Muscle of leg (tissue), 16 donors: ENCODE measurements at places on chromosomes 6 and 20. TPM values are rescaled to one million over a fixed set of nuclear protein-coding genes. Genes with fewer than 3 reads are reported as not detected.
A peak's percentile ranks its signal among the peaks of the same experiment; 100 is the strongest.

Gene C2
- 3.7 TPM for total RNA-seq

Gene RNF144B
- 7.1 TPM for total RNA-seq

Gene ADRM1
- 62.2 TPM for total RNA-seq

DNA sequence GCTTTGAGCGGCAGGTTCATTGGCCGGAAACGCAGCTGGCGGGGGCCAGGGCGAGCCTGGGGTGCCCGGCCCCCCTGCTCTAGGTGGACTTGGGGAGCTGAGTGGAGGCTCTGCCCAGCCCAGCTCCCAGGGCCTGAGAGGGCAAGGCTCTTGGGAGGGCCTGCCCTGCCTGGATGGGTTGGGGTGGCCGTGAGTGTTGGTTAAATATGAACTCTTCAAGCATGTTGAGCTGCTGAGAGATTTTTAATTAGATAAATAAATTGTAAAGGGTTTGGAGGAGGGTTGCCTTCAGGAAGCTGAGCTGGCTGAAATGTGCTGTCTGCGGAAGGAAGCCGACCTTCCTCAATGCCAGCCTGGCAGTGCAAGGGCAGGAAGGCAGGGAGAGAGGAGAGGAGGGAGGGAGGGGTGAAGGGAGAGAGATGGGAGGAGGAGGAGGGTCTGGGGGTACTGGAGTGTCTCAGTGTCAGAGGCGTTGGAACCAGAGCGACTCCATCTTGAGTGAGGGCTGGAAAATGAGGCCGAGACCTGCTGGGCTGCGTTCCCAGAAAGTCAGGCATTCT lies 39.4 kb upstream of the PMEPA1 start:
- peak overlapping the region; percentile 82 for H3K27ac ChIP-seq
- H3K4me3 ChIP-seq = no peak overlapping the region
- H3K27me3 ChIP-seq = peaks cover 9% of the 10 kb centered on the region
- H3K36me3 ChIP-seq = no peaks in the 10 kb centered on the region
- DNase-seq = peak; percentile 54
- H3K4me1 ChIP-seq = peaks cover 39% of the 10 kb centered on the region

GRCh38 chr6:72740135-72740534 lies 118.3 kb downstream of the KCNQ5 start:
- no peak overlapping the region for H3K4me3 ChIP-seq
- DNase-seq = no peak
- H3K4me1 ChIP-seq = no peaks in the 10 kb centered on the region
- no peaks in the 10 kb centered on the region for H3K27me3 ChIP-seq

DNA sequence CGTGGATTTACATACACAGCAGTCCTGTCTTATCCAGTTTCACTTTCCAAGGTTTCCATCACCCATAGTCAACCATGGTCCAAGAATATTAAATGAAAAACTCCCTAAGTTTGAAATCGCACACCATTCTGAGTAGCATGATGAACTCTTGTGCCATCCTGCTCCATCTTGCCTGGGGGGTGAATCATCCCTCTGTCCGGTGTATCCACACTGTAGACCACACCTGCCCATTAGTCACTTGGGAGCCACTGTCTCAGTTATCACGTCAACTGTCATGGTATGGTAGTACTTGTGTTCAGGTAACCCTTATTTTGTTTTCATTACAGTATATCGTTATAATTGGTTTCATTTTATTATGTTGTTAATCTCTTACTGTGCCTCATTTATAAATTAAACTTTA lies 38.5 kb downstream of the PTGIS start:
- H3K36me3 ChIP-seq = peaks cover 32% of the 10 kb centered on the region
- DNase-seq = no peak
- H3K27me3 ChIP-seq = no peaks in the 10 kb centered on the region
- no peaks in the 10 kb centered on the region for H3K4me1 ChIP-seq
- H3K27ac ChIP-seq = no peak overlapping the region

Gene NTSR1
- total RNA-seq = 0.04 TPM

- no peaks in the 10 kb centered on the region for H3K4me1 ChIP-seq
- no peak overlapping the region for H3K27ac ChIP-seq
- no peak overlapping the region for H3K4me3 ChIP-seq
- H3K36me3 ChIP-seq = no peaks in the 10 kb centered on the region
Observed at GRCh38 chr20:9615766-9616454, 101.5 kb downstream of the LAMP5 start.

Gene MMP24OS
- total RNA-seq = 8.8 TPM

- H3K4me1 ChIP-seq = no peaks in the 10 kb centered on the region
- H3K4me3 ChIP-seq = no peak overlapping the region
- no peaks in the 10 kb centered on the region for H3K27me3 ChIP-seq
- peaks cover 54% of the 10 kb centered on the region for H3K36me3 ChIP-seq
Observed at GRCh38 chr20:47232518-47232917, 124.0 kb downstream of the ZMYND8 start.

GRCh38 chr20:38217791-38218565 lies 42.6 kb downstream of the KIAA1755 start:
- no peak overlapping the region for H3K4me3 ChIP-seq
- H3K27me3 ChIP-seq = no peaks in the 10 kb centered on the region
- no peaks in the 10 kb centered on the region for H3K36me3 ChIP-seq
- DNase-seq = no peak

Gene SAPCD1
- total RNA-seq = 2.7 TPM

GRCh38 chr6:125302840-125303511 lies 1.2 kb upstream of the HDDC2 start:
- no peak overlapping the region for H3K4me3 ChIP-seq
- no peaks in the 10 kb centered on the region for H3K27me3 ChIP-seq
- peaks cover 15% of the 10 kb centered on the region for H3K36me3 ChIP-seq
- H3K4me1 ChIP-seq = peaks cover 6% of the 10 kb centered on the region

DNA sequence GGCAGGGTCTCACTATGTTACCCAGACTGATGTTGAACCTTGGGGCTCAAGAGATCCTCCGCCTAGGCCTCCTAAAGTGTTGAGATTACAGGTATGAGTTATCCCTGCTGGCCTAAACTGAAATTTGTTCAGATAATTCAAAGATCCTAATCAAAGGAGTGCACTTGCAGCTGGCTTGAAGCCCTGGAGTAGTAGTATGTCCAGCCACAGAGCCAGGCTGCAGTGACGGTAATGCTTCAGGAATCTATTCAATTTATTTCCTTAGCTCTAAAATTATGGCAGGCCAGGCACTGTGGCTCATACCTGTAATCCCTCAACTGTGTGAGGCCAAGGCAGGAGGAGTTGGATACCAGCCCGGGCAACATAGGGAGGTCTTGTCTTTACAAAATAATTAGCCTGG lies 1.4 kb upstream of the DDX43 start:
- no peak for DNase-seq
- no peaks in the 10 kb centered on the region for H3K4me1 ChIP-seq
- no peak overlapping the region for H3K27ac ChIP-seq
- no peak overlapping the region for H3K4me3 ChIP-seq
- peaks cover 6% of the 10 kb centered on the region for H3K27me3 ChIP-seq

DNA sequence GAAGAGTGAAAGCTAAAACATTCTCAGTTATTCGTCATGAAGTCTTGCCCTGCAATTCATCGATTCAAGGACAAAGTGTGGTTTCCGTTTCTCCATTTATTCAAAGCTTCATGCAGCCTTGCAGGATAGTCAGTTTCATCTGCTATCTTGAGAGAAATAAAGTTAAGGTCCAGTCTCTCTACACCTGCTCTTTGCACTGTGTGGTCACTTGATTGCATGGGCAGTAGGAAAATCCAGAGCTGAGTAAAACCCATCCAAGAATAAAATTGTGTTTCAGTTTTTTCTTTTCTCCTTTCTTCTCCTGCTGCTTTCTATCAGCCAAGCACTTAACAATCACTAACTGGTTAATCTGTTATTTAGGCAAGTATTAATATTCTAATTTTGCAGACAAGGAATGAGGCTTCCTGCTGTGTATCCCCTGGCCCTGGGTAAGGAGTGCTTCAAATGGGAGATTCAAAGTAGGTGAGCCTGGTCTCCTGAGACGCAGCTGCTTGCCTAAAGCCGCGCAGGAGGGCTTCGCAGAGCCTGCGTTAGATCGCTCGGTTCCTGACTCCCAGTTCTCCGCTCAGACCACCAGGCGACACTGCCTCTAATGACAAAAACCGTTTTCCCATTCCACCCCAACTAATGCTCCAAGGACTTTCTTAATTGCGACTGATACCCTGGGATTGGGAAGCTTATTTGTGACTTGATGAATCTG lies 808.3 kb downstream of the TFAP2A start:
- H3K27me3 ChIP-seq = no peaks in the 10 kb centered on the region
- no peaks in the 10 kb centered on the region for H3K4me1 ChIP-seq
- no peak overlapping the region for H3K4me3 ChIP-seq
- no peak overlapping the region for H3K27ac ChIP-seq
- H3K36me3 ChIP-seq = no peaks in the 10 kb centered on the region
- no peak for DNase-seq

GRCh38 chr6:152609125-152609670 lies 28.0 kb downstream of the SYNE1 start:
- H3K27ac ChIP-seq = no peak overlapping the region
- no peak for DNase-seq
- H3K27me3 ChIP-seq = no peaks in the 10 kb centered on the region
- no peaks in the 10 kb centered on the region for H3K36me3 ChIP-seq

Gene PPP1R3G
- 2.6 TPM for total RNA-seq

Gene CALHM5
- total RNA-seq = 3.7 TPM

Gene CENPB
- total RNA-seq = 44.7 TPM

DNA sequence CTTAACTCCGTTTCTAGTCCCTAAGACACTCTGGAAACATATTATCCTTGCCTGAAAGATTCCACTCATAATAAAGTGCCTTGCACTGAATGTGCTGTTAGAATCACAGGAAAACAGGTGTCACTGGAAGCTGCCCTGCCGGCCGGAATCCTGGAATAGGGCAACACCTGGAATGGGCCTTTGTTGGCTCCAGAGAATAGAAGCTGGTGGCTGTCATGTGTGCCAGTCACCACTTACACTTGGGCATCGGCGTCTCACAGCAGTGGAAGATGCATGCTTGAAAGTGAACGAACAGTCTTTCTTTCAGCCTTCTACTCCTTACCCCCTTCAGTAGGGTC lies 90.8 kb upstream of the AFDN start:
- peaks cover 5% of the 10 kb centered on the region for H3K27me3 ChIP-seq
- H3K27ac ChIP-seq = no peak overlapping the region
- no peaks in the 10 kb centered on the region for H3K36me3 ChIP-seq

Gene SLC12A5
- 0.13 TPM for total RNA-seq

- H3K36me3 ChIP-seq = no peaks in the 10 kb centered on the region
- no peaks in the 10 kb centered on the region for H3K27me3 ChIP-seq
- H3K27ac ChIP-seq = no peak overlapping the region
- no peak for DNase-seq
Observed at GRCh38 chr6:157788180-157788579, 34.9 kb upstream of the SNX9 start.

Gene NKAPL
- total RNA-seq = 0.71 TPM

DNA sequence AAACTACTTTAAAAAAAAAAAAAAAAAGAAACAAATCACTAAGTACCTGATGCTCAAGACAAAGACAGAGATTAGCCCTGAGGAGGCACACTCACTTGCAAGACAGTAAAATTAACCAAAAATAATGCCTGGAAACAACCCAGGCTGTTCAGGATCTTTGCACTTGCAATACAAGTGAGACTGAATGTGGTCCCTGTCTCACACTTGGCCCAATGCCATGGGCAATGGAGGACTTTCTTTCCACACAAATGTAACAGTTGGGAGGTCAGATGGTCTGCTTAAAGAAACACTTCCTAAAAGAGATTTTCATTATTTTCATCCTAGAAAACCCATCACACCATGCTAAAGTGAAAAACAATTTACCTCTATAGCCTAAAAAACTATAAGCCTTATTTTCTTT lies 16.2 kb downstream of the STAU1 start:
- H3K36me3 ChIP-seq = no peaks in the 10 kb centered on the region
- H3K27me3 ChIP-seq = no peaks in the 10 kb centered on the region
- no peak overlapping the region for H3K4me3 ChIP-seq
- no peak overlapping the region for H3K27ac ChIP-seq
- peaks cover 3% of the 10 kb centered on the region for H3K4me1 ChIP-seq

- peaks cover 17% of the 10 kb centered on the region for H3K36me3 ChIP-seq
- DNase-seq = peak; percentile 93
- peak within 1 kb of the TSS; percentile 84 for H3K27ac ChIP-seq
Observed at GRCh38 chr6:3157131-3157933, at the start of gene TUBB2A. TSS of gene TUBB2A (minus strand) at chr6:3157544. CDS start at chr6:3157463, 81 bp downstream.

GRCh38 chr6:168603234-168603633 lies 162.2 kb downstream of the SMOC2 start:
- H3K36me3 ChIP-seq = peaks cover 9% of the 10 kb centered on the region
- peaks cover 10% of the 10 kb centered on the region for H3K4me1 ChIP-seq
- H3K4me3 ChIP-seq = no peak overlapping the region
- DNase-seq = no peak
- no peak overlapping the region for H3K27ac ChIP-seq
- H3K27me3 ChIP-seq = peaks cover 11% of the 10 kb centered on the region

Gene SEC63
- total RNA-seq = 22.1 TPM

DNA sequence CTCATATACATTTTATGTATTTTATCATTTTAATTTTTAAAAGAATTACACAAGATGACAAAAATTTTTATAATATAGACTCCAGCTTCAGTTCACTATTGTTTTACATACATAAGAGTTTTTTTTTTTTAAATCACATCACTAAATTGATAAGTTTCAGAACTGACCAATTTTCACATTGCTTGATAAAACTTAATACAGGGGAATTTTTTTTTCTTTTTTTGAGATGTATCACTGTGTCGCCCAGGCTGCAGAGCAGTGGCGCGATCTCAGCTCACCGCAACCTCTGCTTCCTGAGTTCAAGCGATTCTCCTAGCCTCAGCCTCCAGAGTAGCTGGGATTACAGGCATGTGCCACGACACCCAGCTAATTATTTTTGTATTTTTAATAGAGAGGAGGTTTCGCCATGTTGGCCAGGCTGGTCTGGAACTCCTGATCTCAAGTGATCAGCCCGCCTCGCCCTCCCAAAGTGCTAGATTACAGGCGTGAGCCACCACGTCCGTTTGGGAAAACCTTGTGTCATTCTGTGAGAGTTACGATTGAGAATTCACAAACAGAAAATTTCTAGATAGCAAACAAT lies 36.6 kb upstream of the BTN3A2 start:
- peaks cover 66% of the 10 kb centered on the region for H3K27me3 ChIP-seq
- peaks cover 8% of the 10 kb centered on the region for H3K4me1 ChIP-seq
- no peak for DNase-seq
- no peak overlapping the region for H3K4me3 ChIP-seq
- no peaks in the 10 kb centered on the region for H3K36me3 ChIP-seq

Gene C20orf204
- 0.84 TPM for total RNA-seq

DNA sequence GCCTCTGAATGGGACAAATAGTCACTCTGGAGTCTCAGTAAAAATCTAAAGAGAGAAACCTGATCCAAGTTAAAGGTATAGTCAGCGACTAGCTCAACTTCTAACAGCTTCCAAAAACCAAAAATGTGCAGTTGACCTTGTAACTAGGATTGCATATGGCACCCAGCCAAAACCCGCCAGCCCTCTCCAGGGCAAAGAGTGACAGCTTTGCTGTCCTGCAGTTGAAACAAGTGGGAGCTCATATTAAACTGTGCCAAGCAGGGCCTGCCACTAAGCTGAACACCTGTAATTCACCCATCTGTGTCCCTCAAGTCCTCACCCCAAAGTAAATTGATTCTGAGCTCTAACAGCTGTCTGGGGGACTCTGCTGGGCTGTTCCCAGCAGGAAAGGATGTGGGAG lies 695.3 kb downstream of the MAFB start:
- peaks cover 4% of the 10 kb centered on the region for H3K4me1 ChIP-seq
- H3K4me3 ChIP-seq = no peak overlapping the region
- no peaks in the 10 kb centered on the region for H3K27me3 ChIP-seq

GRCh38 chr6:56246881-56247653 lies at the start of gene COL21A1:
TSS of gene COL21A1 (minus strand) at chr6:56247580. CDS start at chr6:56182618, 64,962 bp downstream.
- peaks cover 12% of the 10 kb centered on the region for H3K4me1 ChIP-seq
- H3K36me3 ChIP-seq = no peaks in the 10 kb centered on the region
- H3K27me3 ChIP-seq = no peaks in the 10 kb centered on the region
- H3K4me3 ChIP-seq = peak within 1 kb of the TSS; percentile 78
- H3K27ac ChIP-seq = peak within 1 kb of the TSS; percentile 92
- peak; percentile 85 for DNase-seq

- no peaks in the 10 kb centered on the region for H3K36me3 ChIP-seq
- DNase-seq = peak; percentile 37
- no peak overlapping the region for H3K4me3 ChIP-seq
- no peaks in the 10 kb centered on the region for H3K27me3 ChIP-seq
- H3K27ac ChIP-seq = no peak overlapping the region
- no peaks in the 10 kb centered on the region for H3K4me1 ChIP-seq
Observed at GRCh38 chr6:43823879-43824702, 54.1 kb downstream of the VEGFA start.
